Activated CD4-positive, alpha-beta T cell treated with anti-CD3 and anti-CD28 coated beads for 4 hours (primary cell): ENCODE measurements at places on chromosomes 13 and 19.

DNA sequence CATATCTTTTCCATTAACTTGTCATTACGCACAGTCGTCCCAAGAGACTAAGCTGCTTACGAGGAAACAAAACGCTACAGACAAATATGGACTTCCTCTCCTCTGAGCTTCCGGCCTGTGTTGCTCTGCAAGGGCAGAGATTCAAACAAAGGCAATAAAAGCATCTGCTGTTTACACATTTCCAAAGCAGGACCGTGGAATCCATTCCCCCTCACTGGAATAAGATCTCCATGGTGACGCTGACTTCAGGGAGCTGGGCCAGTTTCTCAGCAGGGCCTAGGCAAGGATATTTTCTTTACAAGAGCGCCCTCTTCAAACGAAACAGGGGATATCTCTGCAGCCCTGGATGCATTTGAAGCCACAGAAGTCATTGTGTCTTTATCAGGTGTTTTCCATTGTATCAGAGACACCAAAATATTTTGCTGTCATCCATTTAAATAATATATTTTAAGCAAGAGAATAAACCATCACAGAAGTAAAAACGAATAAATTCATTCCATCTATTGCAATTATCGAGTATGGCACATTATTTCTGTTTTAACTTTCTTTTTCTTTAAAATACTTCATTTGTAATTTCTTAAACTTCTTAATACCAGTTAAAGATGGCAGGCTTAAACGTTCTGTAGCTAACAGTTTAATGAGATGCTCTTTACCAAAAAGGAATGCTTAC is 177.5 kb downstream of the DCLK1 start:
- no peak for DNase-seq

- DNase-seq, result peak; percentile 82
These were observed 2.8 kb downstream of the DMPK start for GRCh38 chr19:45779231-45780145.

GRCh38 chr19:38801359-38802095 is 11.2 kb downstream of the LGALS4 start:
- no peak for DNase-seq

GRCh38 chr13:110433014-110433413 is 125.9 kb downstream of the COL4A2 start:
- no peak for DNase-seq

DNA sequence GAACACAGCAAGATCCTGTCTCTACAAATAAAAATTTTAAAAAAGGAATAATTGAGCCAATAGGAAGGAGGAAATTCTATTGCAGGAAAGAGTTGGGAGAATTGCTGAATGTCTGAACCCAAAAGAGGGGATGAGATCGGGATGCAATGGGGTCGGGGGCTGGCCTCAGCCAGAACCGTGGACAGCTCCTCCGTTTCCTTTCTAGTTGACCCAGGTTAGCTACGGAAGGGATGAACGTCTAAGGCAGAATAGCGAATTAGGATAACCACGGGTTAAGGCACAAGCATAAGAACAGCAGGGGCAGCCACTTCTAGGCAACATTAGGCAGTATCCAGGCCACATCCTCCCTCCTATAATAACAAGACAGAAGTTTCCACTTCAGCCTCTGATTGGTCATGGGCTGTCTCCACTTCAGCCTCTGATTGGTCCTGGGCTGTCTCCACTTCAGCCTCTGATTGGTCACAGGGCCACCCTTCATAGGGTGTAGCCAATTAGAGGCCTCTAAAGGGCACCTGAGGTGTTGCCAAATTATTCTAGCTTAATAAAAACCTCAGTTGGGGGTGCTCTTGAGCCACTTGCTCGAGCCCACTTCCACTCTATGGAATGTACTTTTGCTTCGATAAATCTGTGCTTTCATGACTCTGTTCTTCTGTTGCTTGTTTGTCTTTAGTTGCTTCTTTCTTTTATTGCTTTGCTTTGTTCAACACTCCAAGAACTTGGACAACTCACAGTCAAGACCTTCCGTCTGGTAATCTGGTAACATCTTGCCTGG is 24.9 kb upstream of the TPM4 start:
- peak; percentile 28 for DNase-seq

GRCh38 chr13:101875717-101876393 is 423.4 kb downstream of the ITGBL1 start:
- no peak for DNase-seq

DNA sequence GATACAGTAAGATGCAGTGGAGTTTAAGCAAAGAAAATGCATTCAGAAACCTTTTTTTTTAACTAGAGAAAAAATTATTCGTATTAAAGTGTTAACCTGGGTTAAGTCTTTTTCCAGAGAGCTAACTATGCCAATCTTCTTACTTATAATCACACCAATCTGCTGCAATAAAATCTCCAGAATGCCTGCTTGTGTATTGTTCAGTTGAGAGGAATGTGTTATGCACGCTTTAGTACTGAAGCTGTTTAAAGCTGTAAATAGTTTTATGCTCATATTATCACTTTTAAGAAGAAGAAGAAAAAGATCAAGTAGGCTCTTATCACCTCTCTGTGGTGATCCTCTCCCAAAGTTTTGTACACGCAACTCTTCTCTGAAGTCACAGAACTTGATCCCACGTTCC is 528.7 kb downstream of the RFC3 start:
- DNase-seq, result no peak
